ENCODE measurements at places on chromosomes 5 and 9.

- DNase-seq: no peak
Measured at GRCh38 chr5:170533383-170533782, 29.6 kb downstream of the KCNIP1 start.

GRCh38 chr5:73363911-73364730, 84.5 kb downstream of the FOXD1 start:
- DNase-seq: no peak

- no peak for DNase-seq
Measured at GRCh38 chr5:142427015-142427364, 102.2 kb upstream of the SPRY4 start.

DNA sequence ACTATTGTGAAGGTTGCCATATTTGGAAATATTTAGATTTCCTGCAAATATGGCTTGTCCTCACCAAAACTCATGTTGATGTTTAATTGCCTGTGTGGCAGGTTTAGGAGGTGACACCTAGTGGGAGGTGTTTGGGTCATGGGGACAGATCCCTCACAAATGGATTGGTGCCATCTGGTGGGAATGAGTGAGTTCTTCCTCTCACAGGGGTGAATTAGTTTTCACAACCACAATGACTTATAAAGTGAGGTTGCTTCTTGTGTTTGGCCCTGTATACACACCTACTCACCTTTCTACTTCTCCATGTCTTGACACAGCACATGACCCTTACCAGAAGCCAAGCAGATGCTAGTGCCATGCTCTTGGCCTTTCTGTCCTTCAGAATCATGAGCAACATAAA, 41.1 kb downstream of the ISOC1 start:
- DNase-seq: no peak

DNA sequence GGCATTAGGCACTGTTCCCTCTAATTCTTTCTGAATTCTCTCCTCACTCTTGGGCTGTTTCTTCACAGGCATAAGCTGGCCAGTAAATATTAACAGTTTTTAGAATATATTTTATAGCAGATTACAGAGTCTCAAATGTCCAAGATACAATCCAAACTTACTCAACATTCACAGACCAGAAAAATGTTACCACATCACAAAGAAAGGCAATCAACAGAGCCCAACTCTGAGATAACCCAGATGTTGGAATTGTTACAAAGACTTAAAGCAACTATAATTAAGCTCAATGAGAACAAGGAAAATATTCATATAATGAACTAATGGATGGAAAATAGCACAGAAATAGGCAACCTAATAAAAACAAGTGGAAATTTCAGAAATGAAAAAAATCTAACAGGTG, 401.1 kb upstream of the RGMB start:
- DNase-seq: no peak

DNA sequence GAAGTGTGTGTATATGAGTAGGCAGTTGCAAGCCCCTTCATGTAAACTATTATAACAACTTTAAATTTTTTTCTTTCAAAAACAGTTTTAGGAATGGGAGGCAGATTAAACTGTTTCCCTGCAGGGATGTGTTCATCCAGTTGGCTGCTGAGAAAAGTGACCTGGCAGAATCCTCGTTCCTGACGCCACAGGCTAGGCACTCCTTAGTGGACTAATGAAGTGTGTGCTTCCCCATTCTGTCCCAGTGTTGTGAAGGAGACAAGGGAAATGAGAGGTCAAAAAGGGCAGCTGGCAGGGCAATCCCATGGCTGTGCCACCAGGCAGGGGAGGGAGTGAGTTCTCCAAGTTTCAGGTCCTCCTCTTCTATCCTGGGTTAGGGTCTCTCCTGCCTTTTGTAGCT, 59.8 kb downstream of the FOXD1 start:
- no peak for DNase-seq

DNA sequence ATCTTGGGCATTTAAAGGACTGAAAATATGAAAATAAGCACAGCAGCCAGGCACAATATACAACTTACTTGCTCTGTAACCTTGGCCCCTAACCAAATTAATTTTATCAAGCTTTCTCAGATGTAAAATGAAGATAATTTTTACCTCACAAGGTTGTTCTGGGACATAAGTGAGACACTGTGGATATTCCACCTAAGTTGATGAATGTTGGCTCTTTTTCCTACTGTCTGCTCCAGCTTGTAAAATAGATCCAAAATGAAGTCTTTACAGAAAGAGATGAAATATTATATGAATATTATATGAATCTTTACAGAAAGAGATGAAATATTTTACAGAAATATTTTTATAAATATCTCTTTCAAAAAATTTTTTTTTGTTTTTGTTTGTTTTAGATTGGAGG, 270.1 kb downstream of the DNAH5 start:
- DNase-seq: no peak

DNA sequence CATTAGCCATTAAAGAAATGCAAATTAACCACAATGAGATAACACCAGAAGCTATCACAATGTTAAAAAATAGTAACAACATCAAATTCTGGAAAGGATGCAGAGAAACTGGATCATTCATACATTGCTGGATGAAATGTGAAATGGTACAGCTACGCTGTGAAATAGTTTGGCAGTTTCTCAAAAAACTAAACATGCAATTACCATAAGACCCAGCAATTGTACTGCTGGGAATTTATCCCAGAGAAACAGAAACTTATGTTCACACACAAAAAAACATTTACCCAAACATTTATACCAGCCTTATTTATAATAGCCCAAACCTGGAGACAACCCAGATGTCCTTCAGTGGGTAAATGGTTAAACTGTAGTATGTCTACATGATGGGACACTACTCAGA, 592.9 kb downstream of the ZNF608 start:
- DNase-seq: no peak

- DNase-seq: no peak
Measured at GRCh38 chr9:38431116-38431515, 6.9 kb upstream of the IGFBPL1 start.
